ENCODE measurements at places on chromosomes 7 and 10. TPM values are rescaled to one million over a fixed set of nuclear protein-coding genes. Genes with fewer than 3 reads are reported as not detected.

The HOXA1 gene
- 5.5 TPM for total RNA-seq

The HHEX gene
- total RNA-seq = 0.11 TPM

The FXYD4 gene
- 6.1 TPM for total RNA-seq

The OR6B1 gene
- not detected for total RNA-seq

The MAGI2 gene
- 5.7 TPM for total RNA-seq

The HOXA4 gene
- 5.0 TPM for total RNA-seq

The C10orf120 gene
- total RNA-seq = not detected

The MOGAT3 gene
- total RNA-seq = not detected

The CYP17A1 gene
- not detected for total RNA-seq

The TUBAL3 gene
- total RNA-seq = not detected

The CPN1 gene
- total RNA-seq = not detected

The ACTL6B gene
- total RNA-seq = not detected

GRCh38 chr7:130296221-130296951 is 3.4 kb downstream of the CPA4 start:
- no peak for DNase-seq

DNA sequence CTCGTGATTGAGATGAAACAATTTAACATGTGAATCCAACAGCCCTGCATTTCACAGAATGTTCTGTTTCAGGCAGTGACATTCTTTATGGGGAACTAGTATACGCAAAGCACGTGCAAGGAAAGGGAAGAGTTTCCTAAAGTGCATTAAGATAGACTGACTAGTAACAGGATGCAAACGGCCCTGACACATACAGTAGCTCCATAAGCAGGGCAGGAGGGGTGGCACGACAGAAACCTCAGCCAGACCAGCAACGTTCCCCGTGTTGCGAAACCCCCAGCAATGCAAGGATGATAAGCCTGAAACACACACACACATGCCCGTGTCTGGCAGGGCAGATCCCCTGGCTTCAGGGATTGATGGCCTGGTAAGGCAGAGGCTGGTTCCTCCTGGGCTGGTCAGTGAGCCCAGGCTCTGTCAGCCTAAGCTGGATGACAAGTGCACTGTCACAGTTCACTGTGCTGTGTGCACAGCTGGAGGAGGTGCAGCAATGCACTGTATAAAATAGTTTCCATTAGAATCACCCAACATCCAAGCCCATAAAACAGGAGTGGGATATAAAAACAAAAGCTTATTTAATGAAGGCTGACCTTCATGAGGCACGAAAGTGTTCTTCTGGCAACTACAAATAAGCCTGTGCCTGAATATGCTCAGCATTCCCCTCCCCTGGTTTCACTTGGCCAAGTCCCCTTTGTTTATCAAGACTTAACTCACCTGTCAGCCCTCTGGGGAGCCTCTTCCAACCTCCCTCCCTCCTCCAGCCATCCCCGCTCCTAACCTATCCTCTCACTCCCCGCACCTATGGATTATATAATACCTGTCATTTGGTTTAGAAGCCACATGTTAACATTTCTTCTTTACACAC is 88.8 kb downstream of the GSAP start:
- no peak for DNase-seq

- DNase-seq = no peak
Measured at GRCh38 chr7:98834949-98835348, 34.9 kb downstream of the TMEM130 start.

GRCh38 chr10:126611303-126611702 is 59.2 kb downstream of the C10orf90 start:
- no peak for DNase-seq

DNA sequence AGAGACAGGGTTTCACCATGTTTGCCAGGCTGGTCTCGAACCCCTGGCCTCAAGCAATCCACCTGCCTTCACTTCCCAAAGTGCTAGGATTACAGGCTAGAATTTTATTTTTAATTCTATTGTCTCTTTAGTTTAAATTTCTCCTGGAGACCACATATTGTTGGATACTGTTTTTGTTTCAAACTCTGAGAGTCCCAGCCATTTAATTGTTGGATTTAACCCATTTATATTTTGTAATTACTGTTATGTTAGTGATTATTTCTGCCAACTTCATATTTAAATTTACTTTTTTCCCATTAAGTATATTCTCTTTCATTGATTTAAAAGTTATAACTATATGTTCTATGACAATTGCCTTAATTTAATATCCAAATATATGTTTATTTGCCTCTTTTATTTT is 185.6 kb downstream of the ZNF248 start:
- DNase-seq = no peak

GRCh38 chr10:6474871-6475270 is 105.2 kb downstream of the PRKCQ start:
- DNase-seq = no peak

DNA sequence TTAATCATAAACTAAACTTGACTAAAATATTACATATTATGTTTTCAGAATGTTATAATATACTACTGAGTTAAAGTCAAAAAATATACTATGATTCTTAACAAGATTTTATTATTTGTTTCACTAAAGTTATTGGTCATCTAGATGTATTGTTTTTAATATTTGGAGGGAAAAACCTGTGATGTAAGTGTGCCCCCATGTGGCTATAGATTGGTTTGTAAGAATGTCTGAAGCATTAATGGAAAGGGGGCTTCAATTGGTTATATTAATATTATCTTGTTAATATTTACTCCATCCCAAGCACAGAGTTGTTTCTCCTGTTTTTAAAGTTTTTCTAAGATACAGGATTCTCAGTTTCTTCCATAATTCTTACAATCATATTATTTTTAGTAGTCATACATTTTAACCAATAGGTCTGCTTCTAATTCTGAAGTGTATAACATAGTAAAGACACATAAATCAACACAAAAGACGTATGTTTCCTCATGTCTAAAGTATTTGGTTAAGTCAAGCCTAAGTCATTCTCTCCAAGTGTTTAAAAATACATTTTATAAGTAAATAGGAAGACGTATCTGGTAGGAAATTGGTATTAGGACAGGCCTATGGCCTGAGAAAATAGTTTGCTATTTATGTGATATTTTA is 58.0 kb downstream of the GNAT3 start:
- DNase-seq = peak; percentile 59

- DNase-seq = no peak
Measured at GRCh38 chr10:33478089-33478674, 143.7 kb upstream of the NRP1 start.

GRCh38 chr7:904847-905246 is 28.5 kb downstream of the GET4 start:
- peak; percentile 70 for DNase-seq

GRCh38 chr10:101003639-101004206 is 4.1 kb downstream of the LZTS2 start:
- DNase-seq = no peak

DNA sequence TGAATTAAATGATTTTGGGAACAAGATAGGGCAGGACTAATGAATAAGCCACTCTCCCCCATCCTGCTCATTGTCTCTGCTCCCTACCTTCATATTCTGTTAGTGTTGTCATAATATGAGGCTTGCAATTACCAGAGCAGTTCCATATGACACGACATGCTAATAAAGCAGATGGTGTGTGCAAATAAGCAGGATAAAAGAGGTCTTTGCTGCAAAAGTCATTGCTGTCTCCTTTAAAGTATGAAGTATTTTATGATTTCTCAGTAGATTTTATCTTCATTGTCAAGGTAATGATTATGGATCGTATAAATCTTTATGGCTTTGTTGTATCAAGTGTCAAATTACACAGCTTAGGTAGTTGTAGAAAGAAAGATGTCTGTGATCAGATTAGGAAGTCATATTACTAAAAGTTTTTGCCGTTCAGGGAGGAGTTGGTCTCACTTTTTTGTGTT is 114.8 kb downstream of the SDK1 start:
- DNase-seq = no peak

- DNase-seq = no peak
Measured at GRCh38 chr10:113007343-113007771, 57.3 kb downstream of the TCF7L2 start.

- no peak for DNase-seq
Measured at GRCh38 chr10:107010531-107010930, 154.0 kb downstream of the SORCS1 start.

GRCh38 chr10:94216201-94216600 is 146.5 kb downstream of the NOC3L start:
- no peak for DNase-seq

Measured in myocyte (in vitro differentiated cells).